WTC11 (cell line): ENCODE measurements at places on chromosomes 1 and 21. TPM values are rescaled to one million over a fixed set of nuclear protein-coding genes. Genes with fewer than 3 reads are reported as not detected.

DNA sequence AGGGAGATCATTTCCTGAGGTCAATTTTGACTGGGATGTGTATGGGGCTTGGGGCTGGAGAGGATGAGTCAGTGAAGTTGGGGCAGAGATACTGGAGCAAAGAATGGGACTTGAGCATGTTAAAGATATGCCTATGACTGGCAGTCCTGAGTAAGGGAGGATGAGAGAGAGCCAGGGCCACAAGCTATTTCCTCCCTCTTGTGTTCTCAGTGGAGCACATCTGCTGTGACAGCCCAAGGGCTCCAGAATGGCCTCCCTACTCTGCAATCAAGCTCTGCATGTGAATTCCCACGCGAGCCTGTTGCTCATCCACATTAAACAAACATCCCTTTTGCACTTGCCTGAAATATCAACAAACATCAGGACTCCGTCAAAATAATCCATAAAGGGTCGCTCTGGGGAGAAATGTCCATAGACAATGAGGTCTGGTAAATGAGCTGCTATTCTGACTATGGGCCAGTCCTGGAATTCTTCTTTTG is 9.2 kb downstream of the ADCY10 start:
- no peak overlapping the region for H3K4me3 ChIP-seq
- H3K27ac ChIP-seq = peak overlapping the region; percentile 9; the same call in 1 of the 2 replicates
- DNase-seq = no peak
- H3K27me3 ChIP-seq = no peaks in the 10 kb centered on the region
- peaks cover 13% of the 10 kb centered on the region for H3K36me3 ChIP-seq

GRCh38 chr1:100499194-100499811 is 38.6 kb upstream of the GPR88 start:
- H3K4me3 ChIP-seq = no peak overlapping the region
- 0 out of 2 replicates have a peak overlapping the region, but pooled peaks have one; percentile 9 for H3K27ac ChIP-seq
- no peaks in the 10 kb centered on the region for H3K4me1 ChIP-seq

DNA sequence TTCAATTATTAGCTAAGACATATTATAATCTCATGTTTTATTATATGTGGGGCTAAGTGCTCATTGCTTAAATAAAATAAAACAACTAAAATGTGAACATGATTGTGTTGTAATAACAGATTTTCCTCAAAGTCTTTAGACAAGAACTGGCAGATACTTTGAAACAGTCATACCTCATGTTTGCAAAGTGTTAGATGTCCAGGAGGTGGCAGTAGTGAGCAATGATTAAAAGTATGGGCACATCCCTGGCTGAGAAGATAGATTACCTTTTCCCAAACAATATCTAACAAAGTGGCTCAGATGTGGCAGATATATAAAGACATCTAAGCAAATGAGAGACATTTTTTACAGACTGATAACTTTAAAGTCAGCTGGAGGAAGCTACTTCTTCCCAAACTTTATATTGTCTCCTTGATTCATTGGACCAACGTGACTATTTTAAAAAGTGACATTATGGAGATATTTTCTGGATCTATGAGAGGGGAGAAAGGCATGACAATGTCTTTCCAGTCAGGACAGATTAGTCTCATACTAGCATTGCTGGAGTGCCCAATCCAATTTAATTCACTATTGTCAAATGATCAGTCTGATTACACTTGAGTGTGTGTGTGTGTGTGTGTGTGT is 269.8 kb downstream of the S1PR1 start:
- no peak overlapping the region for H3K4me3 ChIP-seq
- no peak overlapping the region for H3K27ac ChIP-seq
- H3K4me1 ChIP-seq = no peaks in the 10 kb centered on the region
- H3K27me3 ChIP-seq = no peaks in the 10 kb centered on the region; the same call in 1 of the 2 replicates

GRCh38 chr1:204641936-204642335 is 43.6 kb downstream of the LRRN2 start:
- H3K4me3 ChIP-seq = no peak overlapping the region
- H3K36me3 ChIP-seq = no peaks in the 10 kb centered on the region; the same call in 1 of the 2 replicates
- DNase-seq = no peak
- peaks cover 7% of the 10 kb centered on the region for H3K4me1 ChIP-seq
- peaks cover 16% of the 10 kb centered on the region for H3K27me3 ChIP-seq

GRCh38 chr1:200367841-200368534 is 41.8 kb downstream of the ZNF281 start:
- H3K4me3 ChIP-seq = no peak overlapping the region
- peaks cover 3% of the 10 kb centered on the region; the same call in 1 of the 2 replicates for H3K27me3 ChIP-seq
- H3K4me1 ChIP-seq = peaks cover 77% of the 10 kb centered on the region

DNA sequence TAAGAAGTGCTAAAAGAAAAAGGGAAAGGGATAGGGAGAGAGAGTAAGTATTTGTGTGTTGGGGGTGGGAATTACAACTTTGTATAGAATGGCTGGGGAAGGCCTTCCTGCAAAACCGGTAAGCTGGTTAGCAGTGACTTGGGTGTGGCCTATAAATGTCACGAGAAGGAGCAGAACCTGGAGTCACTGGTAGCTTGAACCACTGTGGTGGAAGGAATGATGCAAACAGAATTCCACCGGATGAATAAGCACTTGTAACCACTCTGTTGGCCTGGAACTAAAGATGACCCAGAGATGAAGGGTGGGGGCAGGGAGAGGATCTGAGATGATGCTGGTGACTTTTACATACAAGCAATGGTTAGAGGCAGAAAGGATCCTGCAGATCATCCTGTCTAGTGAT is 8.9 kb downstream of the XKR8 start:
- DNase-seq = no peak
- no peaks in the 10 kb centered on the region for H3K27me3 ChIP-seq
- H3K27ac ChIP-seq = no peak overlapping the region

GRCh38 chr1:231420959-231421545 is 1.0 kb downstream of the EGLN1 start:
- H3K27ac ChIP-seq = no peak overlapping the region; the same call in 1 of the 2 replicates
- H3K27me3 ChIP-seq = peaks cover 60% of the 10 kb centered on the region
- peaks cover 46% of the 10 kb centered on the region for H3K4me1 ChIP-seq
- DNase-seq = peak; percentile 45

GRCh38 chr1:41713557-41714327 is 205.0 kb downstream of the HIVEP3 start:
- H3K27me3 ChIP-seq = no peaks in the 10 kb centered on the region
- no peak overlapping the region for H3K27ac ChIP-seq
- DNase-seq = no peak
- H3K4me1 ChIP-seq = peaks cover 11% of the 10 kb centered on the region
- H3K4me3 ChIP-seq = no peak overlapping the region

DNA sequence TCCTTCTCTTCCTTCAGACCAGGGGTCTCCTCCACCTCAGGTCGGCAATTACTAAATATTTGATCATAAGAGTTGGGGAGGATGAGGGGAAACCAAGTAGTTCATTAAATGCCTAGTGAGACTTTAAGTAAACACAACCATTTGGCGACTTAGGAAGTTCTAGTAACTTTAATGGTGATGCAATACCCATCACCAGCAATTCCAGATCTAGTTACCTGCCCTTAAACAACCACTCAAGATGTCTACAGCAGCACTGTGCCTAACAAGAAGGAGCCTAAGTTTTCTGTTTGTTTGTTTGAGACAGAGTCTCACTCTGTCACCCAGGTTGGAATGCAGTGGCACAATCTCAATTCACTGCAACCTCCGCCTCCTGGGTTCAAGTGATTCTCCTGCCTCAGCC is 56.6 kb upstream of the L1TD1 start:
- no peak for DNase-seq
- no peak overlapping the region for H3K4me3 ChIP-seq
- no peak overlapping the region for H3K27ac ChIP-seq
- H3K27me3 ChIP-seq = no peaks in the 10 kb centered on the region
- peaks cover 11% of the 10 kb centered on the region for H3K4me1 ChIP-seq
- H3K36me3 ChIP-seq = peaks cover 10% of the 10 kb centered on the region; the same call in 1 of the 2 replicates

- peaks cover 30% of the 10 kb centered on the region for H3K27me3 ChIP-seq
- H3K4me1 ChIP-seq = peaks cover 22% of the 10 kb centered on the region
- H3K36me3 ChIP-seq = no peaks in the 10 kb centered on the region
- DNase-seq = no peak
- peak overlapping the region; percentile 73 for H3K4me3 ChIP-seq
Observed at GRCh38 chr21:45076245-45076711, 1.9 kb downstream of the ADARB1 start.

DNA sequence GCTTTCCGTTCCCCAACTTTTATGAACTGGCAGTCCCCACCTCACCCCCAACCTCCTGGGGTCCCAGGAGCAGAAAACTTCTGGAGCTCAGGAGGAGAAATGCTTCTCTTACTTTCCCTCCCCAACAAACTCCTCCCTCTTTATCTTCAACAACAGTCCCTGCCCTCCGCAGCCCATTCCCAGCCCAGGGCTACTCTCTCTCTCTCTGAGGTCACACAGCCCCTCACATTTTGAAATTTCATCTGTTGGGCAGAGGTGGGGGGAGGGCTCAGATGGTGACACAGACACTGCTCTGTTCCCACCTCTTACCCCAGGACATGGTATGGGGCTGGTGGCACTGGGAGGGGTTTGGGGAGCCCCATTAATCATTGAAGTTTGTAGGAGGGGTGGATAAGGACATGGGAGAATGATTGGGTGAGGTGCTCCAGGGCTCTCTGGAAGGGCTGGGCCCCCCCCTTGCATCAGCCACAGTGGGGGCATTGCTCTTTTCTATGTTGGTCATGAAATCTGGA is 6.0 kb downstream of the PIK3CD start:
- peaks cover 24% of the 10 kb centered on the region for H3K27me3 ChIP-seq
- no peak overlapping the region for H3K4me3 ChIP-seq
- H3K27ac ChIP-seq = no peak overlapping the region
- peaks cover 6% of the 10 kb centered on the region for H3K4me1 ChIP-seq
- H3K36me3 ChIP-seq = no peaks in the 10 kb centered on the region
- DNase-seq = no peak

- DNase-seq = no peak
- H3K27ac ChIP-seq = no peak overlapping the region
- H3K4me1 ChIP-seq = peaks cover 15% of the 10 kb centered on the region
- H3K4me3 ChIP-seq = no peak overlapping the region
- H3K27me3 ChIP-seq = no peaks in the 10 kb centered on the region
Observed at GRCh38 chr1:51570063-51570710, 46.7 kb upstream of the OSBPL9 start.

- DNase-seq = no peak
- H3K4me3 ChIP-seq = no peak overlapping the region
- H3K36me3 ChIP-seq = no peaks in the 10 kb centered on the region
- H3K27me3 ChIP-seq = no peaks in the 10 kb centered on the region; the same call in 1 of the 2 replicates
- no peak overlapping the region for H3K27ac ChIP-seq
- H3K4me1 ChIP-seq = peaks cover 21% of the 10 kb centered on the region
Observed at GRCh38 chr1:203467550-203467921, 8.1 kb upstream of the PRELP start.

- H3K27me3 ChIP-seq = no peaks in the 10 kb centered on the region
- H3K4me3 ChIP-seq = no peak overlapping the region
- 0 out of 2 replicates have a peak, but pooled peaks cover 2% of the 10 kb centered on the region for H3K36me3 ChIP-seq
- no peak overlapping the region for H3K27ac ChIP-seq
- H3K4me1 ChIP-seq = 0 out of 2 replicates have a peak, but pooled peaks cover 6% of the 10 kb centered on the region
Observed at GRCh38 chr21:44537930-44538911, 1.8 kb downstream of the KRTAP10-1 start.

GRCh38 chr1:208165659-208166058 is 78.5 kb downstream of the PLXNA2 start:
- H3K4me3 ChIP-seq = no peak overlapping the region
- H3K36me3 ChIP-seq = no peaks in the 10 kb centered on the region
- DNase-seq = no peak
- no peaks in the 10 kb centered on the region; the same call in 1 of the 2 replicates for H3K27me3 ChIP-seq
- peaks cover 55% of the 10 kb centered on the region for H3K4me1 ChIP-seq
- H3K27ac ChIP-seq = no peak overlapping the region

DNA sequence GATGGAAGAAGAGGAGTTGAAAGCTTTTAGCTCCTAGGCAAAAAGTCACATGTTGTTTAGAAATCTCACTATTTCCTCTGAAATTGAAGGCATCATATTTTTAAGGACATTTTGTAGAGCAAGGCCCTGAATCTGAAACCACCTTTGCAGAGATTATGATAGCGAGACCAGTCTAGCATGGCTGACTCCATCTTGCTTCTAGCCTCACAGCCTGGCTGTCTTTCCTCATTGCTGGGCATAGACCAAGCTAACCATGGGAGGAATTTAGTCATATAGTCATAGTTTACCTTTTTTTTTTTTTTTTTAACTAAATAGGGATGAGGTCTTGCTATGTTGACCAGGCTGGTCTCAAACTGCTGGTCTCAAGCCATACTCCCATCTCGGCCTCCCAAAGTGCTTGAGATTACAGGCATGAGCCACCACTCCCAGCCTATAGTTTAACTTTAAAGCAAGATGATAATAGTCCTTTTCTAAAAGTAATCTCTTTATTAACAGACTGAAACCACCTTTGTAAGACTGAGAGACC is 42.2 kb upstream of the ZNF326 start:
- peaks cover 50% of the 10 kb centered on the region for H3K4me1 ChIP-seq
- no peaks in the 10 kb centered on the region for H3K27me3 ChIP-seq

DNA sequence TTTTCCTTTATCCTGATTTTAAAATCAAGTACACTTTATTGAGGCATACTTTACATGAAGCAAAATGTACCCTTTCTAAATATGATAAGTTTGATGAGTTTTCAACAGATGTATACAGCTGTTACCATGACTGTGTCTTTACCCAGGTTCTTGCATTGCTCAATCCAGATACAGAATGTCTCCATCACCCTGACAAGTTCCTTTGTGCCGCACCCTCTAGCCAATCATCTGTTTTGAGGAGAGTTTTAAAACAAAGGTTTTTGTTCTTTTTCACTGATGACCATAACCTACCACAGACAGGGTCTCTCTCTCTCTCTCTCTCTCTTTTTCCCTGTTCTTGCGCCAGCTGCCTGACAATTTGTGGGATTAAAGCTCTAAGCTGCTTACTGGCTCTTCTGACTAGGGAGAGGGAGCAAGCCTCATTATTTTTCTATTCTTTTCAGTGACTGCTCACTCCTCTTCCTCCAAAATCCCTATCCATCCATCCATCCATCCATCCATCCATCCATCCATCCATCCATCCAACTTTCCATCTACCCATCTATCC is 1.2 kb upstream of the KCNE1 start:
- H3K4me3 ChIP-seq = no peak overlapping the region
- DNase-seq = no peak
- peaks cover 11% of the 10 kb centered on the region for H3K4me1 ChIP-seq
- H3K36me3 ChIP-seq = no peaks in the 10 kb centered on the region
- no peak overlapping the region for H3K27ac ChIP-seq

GRCh38 chr1:30895382-30895943 is 13.1 kb downstream of the SDC3 start:
- no peak overlapping the region for H3K27ac ChIP-seq
- H3K4me1 ChIP-seq = peaks cover 16% of the 10 kb centered on the region
- H3K27me3 ChIP-seq = no peaks in the 10 kb centered on the region
- DNase-seq = no peak
- H3K36me3 ChIP-seq = no peaks in the 10 kb centered on the region
- H3K4me3 ChIP-seq = no peak overlapping the region

CXADR gene
- total RNA-seq = 119 to 125 TPM (median 119 TPM) in 3 replicates

FAM3B gene
- 1.4 to 3.6 TPM (median 3.0 TPM) in 3 replicates for total RNA-seq

ADAM30 gene
- total RNA-seq = not detected in 3 replicates

HSD3B1 gene
- not detected in 3 replicates for total RNA-seq

SEMA6C gene
- total RNA-seq = 16.3 to 21.0 TPM (median 18.1 TPM) in 3 replicates

FCAMR gene
- not detected in 3 replicates for total RNA-seq

S100A14 gene
- total RNA-seq = 1.4 to 2.1 TPM (median 1.5 TPM) in 3 replicates

LCE3E gene
- total RNA-seq = not detected in 3 replicates

FAM151A gene
- 0.11 TPM in 1 of 3 replicates, not detected in the others for total RNA-seq

SLC30A7 gene
- total RNA-seq = 17.2 to 20.7 TPM (median 18.6 TPM) in 3 replicates

CHD5 gene
- 1.6 to 2.4 TPM (median 1.6 TPM) in 3 replicates for total RNA-seq

ABCA4 gene
- 0.09 to 0.21 TPM (median 0.16 TPM) in 3 replicates for total RNA-seq

CAPN9 gene
- 0.16 TPM in 1 of 3 replicates, not detected in the others for total RNA-seq

RUNX3 gene
- total RNA-seq = 1.5 to 1.8 TPM (median 1.8 TPM) in 3 replicates
